CD8-positive, alpha-beta memory T cell (primary cell): ENCODE measurements at places on chromosomes 12 and 14. TPM values are rescaled to one million over a fixed set of nuclear protein-coding genes. Genes with fewer than 3 reads are reported as not detected.

Gene TAS2R46
- 0.93 TPM for total RNA-seq

Gene HOXC9
- not detected for total RNA-seq

Gene CRIP1
- total RNA-seq: 463 TPM

Gene IFI27
- total RNA-seq: 1.3 TPM

Gene NFE2
- total RNA-seq: not detected
